Sigmoid colon (tissue), 7 donors: ENCODE measurements at places on chromosomes 2 and 18. TPM values are rescaled to one million over a fixed set of nuclear protein-coding genes. Genes with fewer than 3 reads are reported as not detected.

- H3K27ac ChIP-seq = no peak overlapping the region
- DNase-seq = no peak
- no peaks in the 10 kb centered on the region for H3K36me3 ChIP-seq
- H3K4me1 ChIP-seq = peaks cover 9% of the 10 kb centered on the region
- H3K4me3 ChIP-seq = no peak overlapping the region
Observed at GRCh38 chr2:48213646-48214045, 307.3 kb upstream of the FBXO11 start.

- DNase-seq = no peak
- no peaks in the 10 kb centered on the region for H3K27me3 ChIP-seq
- H3K4me1 ChIP-seq = no peaks in the 10 kb centered on the region
- H3K36me3 ChIP-seq = no peaks in the 10 kb centered on the region
- H3K4me3 ChIP-seq = no peak overlapping the region
Observed at GRCh38 chr2:1081451-1082225, 131.0 kb downstream of the SNTG2 start.

- H3K36me3 ChIP-seq = no peaks in the 10 kb centered on the region
- H3K27ac ChIP-seq = no peak overlapping the region
- H3K4me3 ChIP-seq = no peak overlapping the region
- no peaks in the 10 kb centered on the region for H3K4me1 ChIP-seq
Observed at GRCh38 chr2:58862244-58862643, 621.1 kb upstream of the FANCL start.

DNA sequence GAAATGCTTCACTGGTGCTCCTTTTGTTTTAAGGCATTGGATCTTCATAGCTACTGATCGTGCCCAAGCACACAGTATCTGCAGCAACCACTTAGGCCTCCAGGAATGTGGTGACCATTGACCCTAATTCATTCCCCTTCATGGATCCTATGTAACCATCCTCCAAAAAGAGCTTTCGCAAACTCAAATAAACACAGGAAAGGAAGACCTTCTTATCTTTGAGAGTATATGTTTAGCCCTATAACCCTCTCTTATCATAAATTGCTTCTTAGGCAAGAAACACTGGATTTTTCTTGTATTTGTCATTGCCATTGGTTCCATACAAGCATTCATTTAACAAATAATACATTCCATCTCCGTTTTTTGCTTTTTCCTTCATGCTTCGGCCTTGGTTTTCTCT lies 4.1 kb upstream of the TTR start:
- H3K4me1 ChIP-seq = no peaks in the 10 kb centered on the region
- no peak overlapping the region for H3K4me3 ChIP-seq
- no peak for DNase-seq
- no peaks in the 10 kb centered on the region for H3K27me3 ChIP-seq
- no peaks in the 10 kb centered on the region for H3K36me3 ChIP-seq

DNA sequence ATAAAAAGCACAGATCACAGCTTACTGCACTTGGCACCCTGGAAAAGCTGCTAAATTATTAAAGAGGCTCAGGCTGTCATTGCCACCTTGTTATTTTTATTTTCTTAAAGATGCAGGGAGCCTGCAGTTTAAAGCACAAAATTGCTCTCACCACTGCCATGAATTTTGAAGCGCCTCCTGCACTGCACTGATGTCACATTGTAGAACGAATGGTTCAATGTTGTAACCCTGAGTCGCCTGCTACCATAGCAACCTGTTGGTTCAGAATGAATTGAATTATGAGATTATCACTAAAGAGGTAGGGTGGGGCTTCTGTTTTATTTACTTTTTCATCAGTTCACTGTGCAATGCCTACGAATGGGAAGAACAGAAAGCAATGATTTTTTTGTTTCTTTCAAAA lies 16.5 kb downstream of the SCG2 start:
- no peaks in the 10 kb centered on the region for H3K36me3 ChIP-seq
- no peak overlapping the region for H3K27ac ChIP-seq
- H3K4me3 ChIP-seq = no peak overlapping the region
- no peak for DNase-seq

- no peak overlapping the region for H3K27ac ChIP-seq
- no peaks in the 10 kb centered on the region for H3K4me1 ChIP-seq
- no peak for DNase-seq
- no peaks in the 10 kb centered on the region for H3K27me3 ChIP-seq
Observed at GRCh38 chr18:35215026-35215425, 25.8 kb upstream of the ZNF397 start.

- no peak for DNase-seq
- H3K4me1 ChIP-seq = no peaks in the 10 kb centered on the region
- H3K4me3 ChIP-seq = no peak overlapping the region
- no peaks in the 10 kb centered on the region for H3K27me3 ChIP-seq
Observed at GRCh38 chr2:124953921-124954320, 928.8 kb downstream of the CNTNAP5 start.

- peaks cover 48% of the 10 kb centered on the region for H3K4me1 ChIP-seq
- H3K27me3 ChIP-seq = no peaks in the 10 kb centered on the region
- H3K27ac ChIP-seq = peak overlapping the region; percentile 76
- no peak for DNase-seq
- H3K4me3 ChIP-seq = no peak overlapping the region
Observed at GRCh38 chr2:12428786-12429185, 287.9 kb upstream of the TRIB2 start.

DNA sequence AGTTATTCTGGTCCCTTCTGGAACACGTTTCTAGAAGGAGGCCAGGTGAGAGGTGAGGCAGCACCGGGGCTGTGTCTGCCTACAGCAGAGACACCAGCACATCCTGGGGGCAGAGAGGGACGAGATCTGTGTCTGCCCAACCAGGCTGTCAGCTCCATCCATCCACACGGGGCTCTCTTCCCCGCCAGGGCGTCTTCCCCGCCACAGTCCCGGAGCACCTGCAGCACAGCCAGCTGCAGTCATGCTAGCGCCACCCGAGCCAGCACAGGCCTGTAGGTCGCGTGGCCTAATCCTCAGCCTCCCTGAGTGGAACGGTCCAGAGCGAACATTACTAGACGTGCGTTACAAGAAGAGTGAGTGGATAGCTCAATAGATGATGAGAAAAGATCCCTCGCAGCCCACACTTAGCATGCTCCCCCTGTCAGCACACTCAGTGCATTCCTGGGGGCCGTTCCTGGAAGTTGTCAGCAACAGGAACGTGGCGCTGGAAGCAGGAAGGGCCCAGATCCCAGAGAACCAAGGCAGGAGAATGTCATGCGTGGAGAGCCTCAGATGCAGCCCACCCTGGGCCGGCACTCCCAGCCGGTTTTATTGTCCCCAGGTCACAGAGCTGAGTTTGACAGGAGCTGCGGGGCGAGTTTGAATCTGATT lies 179.0 kb downstream of the TWIST2 start:
- peak; percentile 62 for DNase-seq
- H3K4me1 ChIP-seq = peaks cover 4% of the 10 kb centered on the region

GRCh38 chr2:168054657-168055056 lies 192.7 kb downstream of the STK39 start:
- no peaks in the 10 kb centered on the region for H3K36me3 ChIP-seq
- DNase-seq = no peak
- H3K4me1 ChIP-seq = no peaks in the 10 kb centered on the region
- H3K27ac ChIP-seq = no peak overlapping the region
- no peaks in the 10 kb centered on the region for H3K27me3 ChIP-seq

DNA sequence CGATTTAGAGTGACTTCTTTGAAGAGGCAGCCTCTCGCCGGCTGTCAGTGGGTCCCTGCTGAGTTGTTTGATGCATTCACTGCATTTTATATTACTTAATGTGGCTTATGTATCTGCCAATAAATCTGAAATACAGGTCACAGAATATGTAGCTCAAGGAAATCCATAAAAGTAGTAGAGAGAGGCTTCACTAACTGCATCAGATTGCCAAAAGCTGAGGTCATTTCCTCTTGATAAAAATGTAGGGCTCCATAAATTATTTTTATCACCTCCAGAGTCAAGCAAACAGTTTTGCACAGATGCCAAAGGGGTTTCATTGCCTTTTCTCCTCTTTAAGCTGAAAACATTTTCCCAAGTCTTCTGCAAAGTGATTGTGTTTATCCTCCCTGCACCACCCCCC lies 36.5 kb upstream of the CCDC93 start:
- H3K4me3 ChIP-seq = no peak overlapping the region
- H3K36me3 ChIP-seq = no peaks in the 10 kb centered on the region
- DNase-seq = no peak
- peaks cover 3% of the 10 kb centered on the region for H3K4me1 ChIP-seq
- H3K27me3 ChIP-seq = no peaks in the 10 kb centered on the region

DNA sequence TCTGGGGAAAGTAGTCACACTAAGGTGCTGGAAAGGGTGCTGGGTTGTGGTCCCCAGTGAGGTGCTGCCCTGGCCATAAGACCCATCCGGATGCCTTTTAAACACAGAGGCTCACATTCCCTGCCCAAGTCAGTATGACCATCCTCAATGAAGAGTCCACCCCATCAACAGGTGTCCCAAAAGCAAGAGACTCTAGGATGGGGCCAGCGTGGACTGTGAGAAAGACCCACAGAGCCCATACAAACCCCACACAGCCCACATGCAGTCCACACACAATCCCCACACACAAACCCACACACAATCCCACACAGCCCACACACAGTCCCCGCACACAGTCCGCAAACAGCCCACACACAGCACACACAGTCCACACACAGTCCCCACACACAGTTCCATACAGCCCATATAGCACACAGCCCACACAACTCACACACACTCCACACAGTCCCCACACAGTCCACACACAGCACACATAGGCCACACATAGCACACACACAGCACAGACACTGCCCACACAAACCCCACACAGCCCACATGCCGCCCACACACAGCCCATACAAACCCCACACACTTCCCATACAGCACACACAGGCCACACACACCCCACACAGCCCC lies 241.4 kb upstream of the SALL3 start:
- no peaks in the 10 kb centered on the region for H3K36me3 ChIP-seq
- no peak overlapping the region for H3K4me3 ChIP-seq
- no peak for DNase-seq

Gene ST6GAL2
- total RNA-seq = 1.8 TPM

Gene ANKRD30B
- not detected for total RNA-seq

Gene ANKRD62
- not detected for total RNA-seq

Gene SGPP2
- total RNA-seq = 0.49 TPM

Gene MYO5B
- 3.0 TPM for total RNA-seq
